Adrenal gland (tissue), 19 donors: ENCODE measurements at places on chromosomes 2 and 18. TPM values are rescaled to one million over a fixed set of nuclear protein-coding genes. Genes with fewer than 3 reads are reported as not detected.
A peak's percentile ranks its signal among the peaks of the same experiment; 100 is the strongest.

DNA sequence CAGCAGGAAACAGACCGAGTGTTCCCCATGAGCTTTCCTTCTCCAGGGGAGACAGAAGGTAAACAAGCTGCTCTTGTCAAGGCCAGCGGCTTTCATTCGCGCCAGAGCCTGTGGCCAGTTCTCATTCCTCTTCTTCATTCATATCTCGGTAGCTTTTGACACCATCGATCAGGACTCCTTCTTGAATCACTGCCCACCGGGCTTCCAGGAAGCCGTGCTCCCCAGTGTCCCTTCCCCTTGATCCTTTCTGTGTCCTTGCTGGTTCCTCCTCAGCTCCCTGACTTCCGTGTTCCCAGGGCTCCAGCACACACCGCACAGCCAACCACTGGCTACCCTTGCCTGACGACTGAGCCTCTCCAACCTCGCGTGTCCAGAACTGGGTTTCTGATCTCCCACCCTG lies 14.1 kb downstream of the SLC66A3 start:
- no peak overlapping the region for H3K27ac ChIP-seq
- DNase-seq: peak; percentile 57
- H3K4me1 ChIP-seq: no peaks in the 10 kb centered on the region
- H3K27me3 ChIP-seq: no peaks in the 10 kb centered on the region

DNA sequence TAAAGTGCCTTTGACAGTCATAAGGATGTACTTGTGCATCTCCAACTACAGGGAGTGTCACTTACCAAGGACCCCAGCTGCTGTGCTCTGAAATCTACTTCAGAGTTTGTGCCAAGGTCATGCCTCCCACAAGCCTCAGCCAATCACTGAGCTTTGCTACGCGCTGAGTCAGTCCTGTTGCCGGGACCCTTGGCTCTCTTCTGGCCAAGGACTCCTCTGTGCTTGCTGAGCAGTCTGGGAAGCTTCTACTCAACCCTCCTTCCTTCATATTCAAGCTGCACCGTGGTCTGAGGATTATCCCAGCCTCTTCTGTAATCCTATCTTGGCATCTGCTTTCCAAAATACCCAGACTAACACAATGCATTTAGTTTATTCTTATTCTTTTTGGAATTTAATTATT lies 398.9 kb upstream of the FANCL start:
- no peaks in the 10 kb centered on the region for H3K4me1 ChIP-seq
- no peak overlapping the region for H3K4me3 ChIP-seq
- no peaks in the 10 kb centered on the region for H3K36me3 ChIP-seq
- H3K27ac ChIP-seq: no peak overlapping the region
- no peaks in the 10 kb centered on the region for H3K27me3 ChIP-seq

GRCh38 chr2:240573071-240573515 lies 4.8 kb downstream of the RNPEPL1 start:
- DNase-seq: no peak
- no peaks in the 10 kb centered on the region for H3K27me3 ChIP-seq
- H3K4me1 ChIP-seq: peaks cover 9% of the 10 kb centered on the region
- H3K27ac ChIP-seq: no peak overlapping the region

GRCh38 chr2:30216157-30216556 lies 15.2 kb upstream of the LBH start:
- no peak for DNase-seq
- H3K27me3 ChIP-seq: no peaks in the 10 kb centered on the region
- no peaks in the 10 kb centered on the region for H3K4me1 ChIP-seq
- no peaks in the 10 kb centered on the region for H3K36me3 ChIP-seq

DNA sequence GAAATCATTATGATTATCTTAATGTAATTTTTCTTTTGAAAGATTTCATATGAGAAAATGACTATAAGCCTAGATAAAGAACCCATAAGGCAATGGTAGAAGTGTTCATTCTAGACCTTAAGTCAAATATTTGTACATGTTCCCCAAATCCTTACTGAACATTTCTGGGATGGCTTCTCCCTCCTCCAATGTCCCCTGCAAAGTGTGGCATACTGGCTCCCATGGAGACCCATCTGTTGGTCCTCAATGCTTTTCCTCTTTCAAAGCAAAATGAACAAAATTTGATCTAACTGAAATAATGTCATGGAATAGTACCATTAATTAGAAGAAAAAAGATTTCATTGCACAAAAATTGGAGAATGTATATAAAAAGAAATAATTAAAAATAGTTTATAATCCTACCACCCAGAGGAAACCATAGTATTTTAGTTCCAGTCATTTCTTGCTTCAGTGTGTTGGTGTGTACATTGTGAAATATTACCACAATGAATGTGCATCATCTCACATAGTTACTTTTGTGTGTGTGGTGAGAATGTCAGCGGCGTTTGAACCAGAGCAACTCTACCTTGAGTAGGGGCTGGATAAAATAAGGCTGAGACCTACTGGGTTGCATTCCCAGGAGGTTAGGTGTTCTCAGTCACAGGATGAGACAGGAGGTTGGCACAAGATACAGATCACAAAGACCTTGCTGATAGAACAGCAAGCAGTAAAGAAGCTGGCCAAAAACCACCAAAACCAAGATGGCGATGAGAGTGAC lies 181.3 kb downstream of the UXS1 start:
- H3K27me3 ChIP-seq: no peaks in the 10 kb centered on the region
- H3K27ac ChIP-seq: no peak overlapping the region
- H3K36me3 ChIP-seq: no peaks in the 10 kb centered on the region

- H3K36me3 ChIP-seq: no peaks in the 10 kb centered on the region
- H3K4me3 ChIP-seq: no peak overlapping the region
- H3K27ac ChIP-seq: no peak overlapping the region
- peaks cover 4% of the 10 kb centered on the region for H3K4me1 ChIP-seq
- no peak for DNase-seq
Observed at GRCh38 chr2:11869391-11869991, 123.1 kb downstream of the LPIN1 start.

Gene CEP76
- 2.8 TPM for total RNA-seq

Gene VWC2L
- total RNA-seq: 0.06 TPM

Gene MYL12A
- total RNA-seq: 424 TPM

DNA sequence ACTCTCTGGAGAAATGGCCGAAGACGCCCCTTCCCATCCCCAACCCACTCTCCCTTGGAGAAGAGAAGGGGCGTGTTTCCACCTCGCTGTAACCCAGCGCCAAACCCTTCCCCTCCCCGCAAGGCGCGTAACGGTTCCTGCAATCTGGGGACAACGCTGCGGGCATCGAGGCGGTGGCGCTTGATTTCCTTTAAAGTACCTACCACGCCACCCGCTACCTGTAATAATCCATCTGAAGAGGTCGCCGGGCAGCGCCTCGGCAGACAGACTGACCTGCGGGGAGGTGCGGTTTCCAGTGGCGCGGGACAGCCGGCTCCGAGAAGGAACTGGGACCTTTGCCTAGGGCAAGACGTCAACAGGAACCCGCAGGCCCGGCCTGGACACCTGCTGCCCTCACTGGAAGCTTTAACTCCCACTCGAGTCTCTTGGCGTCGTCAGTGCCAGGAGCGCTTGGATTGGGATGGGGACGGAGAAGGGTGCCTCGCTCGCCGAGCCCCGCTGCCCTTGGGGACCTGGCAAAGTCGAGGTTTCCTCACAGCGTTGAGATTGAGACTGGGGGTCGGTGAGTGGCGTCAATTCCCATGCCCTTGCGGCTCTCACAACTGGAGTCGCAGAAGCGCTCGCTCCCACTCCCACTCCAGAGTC lies at the start of gene CYP1B1:
Gene CYP1B1 (minus strand): TSS at position 645 of the 645 bp plus-strand sequence. CDS start 763 bp downstream, outside the sequence.
- peak; percentile 36 for DNase-seq
- peaks cover 5% of the 10 kb centered on the region for H3K27me3 ChIP-seq
- H3K27ac ChIP-seq: peak within 1 kb of the TSS; percentile 82
- H3K4me3 ChIP-seq: peak within 1 kb of the TSS; percentile 46

Gene SP9
- total RNA-seq: not detected

DNA sequence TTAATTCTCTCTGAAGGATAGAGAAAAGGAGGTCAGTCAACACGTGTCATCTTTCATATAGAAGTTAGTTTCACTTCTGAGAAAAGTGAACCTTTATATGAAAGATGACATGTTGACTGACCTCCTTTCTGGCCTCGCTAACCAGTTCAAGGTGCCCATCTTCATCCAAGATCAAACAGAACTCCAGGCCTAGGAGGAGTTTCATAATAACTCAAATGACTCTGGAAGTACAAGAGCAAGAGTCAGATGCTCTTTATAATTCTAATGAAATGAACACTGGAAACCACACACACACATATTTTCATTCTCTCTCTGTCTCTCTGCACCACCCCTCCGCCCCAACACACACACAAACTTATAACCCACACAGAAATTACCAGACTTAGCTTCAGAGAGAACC lies 16.3 kb downstream of the ANKRD44 start:
- DNase-seq: no peak
- H3K36me3 ChIP-seq: no peaks in the 10 kb centered on the region
- no peaks in the 10 kb centered on the region for H3K27me3 ChIP-seq
- H3K4me1 ChIP-seq: peaks cover 20% of the 10 kb centered on the region

DNA sequence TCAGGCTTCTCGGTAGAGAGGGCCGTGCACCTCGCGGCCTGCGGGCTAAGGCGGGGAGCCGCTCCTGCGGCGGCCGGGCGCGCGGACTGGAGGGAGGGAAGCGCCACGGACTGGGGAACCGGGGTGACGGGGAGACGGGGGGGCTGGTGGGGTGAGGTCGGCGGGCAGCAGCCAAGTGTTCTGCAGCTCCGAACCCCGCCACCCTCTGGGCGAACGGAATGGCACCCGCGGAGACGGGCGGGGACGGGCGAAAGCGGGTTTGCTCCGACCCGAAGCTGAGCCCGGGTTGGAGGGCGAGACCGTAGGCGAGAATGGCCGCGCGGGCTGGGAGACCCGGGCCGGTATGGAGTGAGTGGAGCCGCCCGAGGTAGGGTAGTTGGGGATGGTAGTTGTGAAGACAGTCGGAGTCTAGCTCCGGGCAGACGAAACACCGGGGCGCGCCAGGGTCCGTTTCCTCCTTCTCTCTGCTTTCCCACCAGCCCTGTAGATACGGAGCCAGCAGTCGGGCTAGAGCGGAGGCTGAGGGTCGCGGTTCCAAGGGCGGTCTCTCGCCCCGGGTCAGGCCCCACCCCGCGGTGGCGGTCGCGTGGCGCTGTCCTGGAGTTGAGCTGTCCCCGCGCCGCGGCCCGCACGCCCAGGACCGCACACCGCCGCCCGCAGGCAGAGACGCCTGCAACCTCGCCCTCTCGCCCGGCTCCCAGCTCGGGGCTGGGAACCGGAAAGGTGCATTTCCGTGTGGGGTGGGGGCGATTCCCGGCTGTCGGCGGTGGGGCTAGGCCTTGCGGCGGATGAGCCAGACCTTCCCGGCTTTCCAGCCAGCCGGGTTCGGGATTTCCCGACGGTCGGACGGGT lies 160.3 kb upstream of the SIX2 start:
- peaks cover 11% of the 10 kb centered on the region for H3K4me1 ChIP-seq
- H3K36me3 ChIP-seq: no peaks in the 10 kb centered on the region
- peaks cover 75% of the 10 kb centered on the region for H3K27me3 ChIP-seq

DNA sequence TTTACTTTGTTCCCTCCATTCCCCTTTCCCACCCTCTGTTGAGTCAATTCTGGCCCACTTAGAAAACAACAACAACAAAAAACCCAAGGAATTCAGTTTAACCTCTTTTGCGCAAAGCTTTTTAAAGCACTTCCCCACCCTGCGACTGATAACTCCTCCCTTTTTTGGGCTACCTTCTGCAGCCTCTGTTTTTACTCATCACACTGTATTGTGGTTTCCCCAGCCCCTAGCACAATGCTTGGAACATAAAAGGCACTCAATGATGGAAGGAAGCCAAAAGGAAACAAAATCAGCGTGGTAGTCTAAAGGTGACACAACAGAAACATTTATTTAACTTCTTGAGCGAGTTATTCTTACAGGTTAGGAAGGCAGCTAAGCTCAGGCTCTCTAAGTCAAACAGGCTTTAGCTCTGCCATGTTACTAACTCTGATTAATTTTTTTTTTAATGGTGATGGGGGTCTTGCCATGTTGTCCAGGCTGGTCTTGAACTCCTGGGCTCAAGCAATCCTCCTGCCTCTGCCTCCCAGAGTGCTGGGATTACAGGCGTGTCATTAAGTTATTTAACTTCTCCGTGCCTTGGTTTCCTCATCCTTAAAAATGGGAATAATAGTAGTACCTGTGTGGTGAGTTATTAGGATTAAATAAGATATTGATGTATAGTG lies 1.3 kb downstream of the CEP68 start:
- no peaks in the 10 kb centered on the region for H3K36me3 ChIP-seq
- no peak for DNase-seq
- no peak overlapping the region for H3K27ac ChIP-seq
- H3K27me3 ChIP-seq: no peaks in the 10 kb centered on the region
- H3K4me1 ChIP-seq: peaks cover 8% of the 10 kb centered on the region
- H3K4me3 ChIP-seq: peak overlapping the region; percentile 59

Gene KIF1A
- total RNA-seq: 0.87 TPM

Gene YPEL5
- total RNA-seq: 88.8 TPM

DNA sequence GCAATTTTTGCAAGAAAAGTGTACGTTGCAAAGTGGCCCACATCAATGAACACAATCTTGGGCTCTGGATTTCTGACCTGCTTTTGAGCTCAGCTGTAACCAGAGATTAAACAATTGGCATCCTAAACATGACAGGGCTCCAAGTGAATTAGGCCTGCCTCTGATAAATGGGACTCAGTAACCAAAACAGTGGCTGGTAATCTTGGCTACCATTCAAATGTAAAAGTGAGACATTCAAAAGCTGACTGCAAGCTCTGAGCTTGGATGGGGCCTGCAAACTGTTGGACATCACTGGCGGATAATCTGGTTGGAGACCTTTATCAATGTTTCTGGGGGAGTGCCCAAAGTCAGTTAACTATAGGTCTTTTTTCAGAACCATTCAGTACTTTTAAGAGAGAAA lies 160.7 kb downstream of the RAB3GAP1 start:
- no peak overlapping the region for H3K4me3 ChIP-seq
- no peak for DNase-seq
- no peaks in the 10 kb centered on the region for H3K36me3 ChIP-seq

DNA sequence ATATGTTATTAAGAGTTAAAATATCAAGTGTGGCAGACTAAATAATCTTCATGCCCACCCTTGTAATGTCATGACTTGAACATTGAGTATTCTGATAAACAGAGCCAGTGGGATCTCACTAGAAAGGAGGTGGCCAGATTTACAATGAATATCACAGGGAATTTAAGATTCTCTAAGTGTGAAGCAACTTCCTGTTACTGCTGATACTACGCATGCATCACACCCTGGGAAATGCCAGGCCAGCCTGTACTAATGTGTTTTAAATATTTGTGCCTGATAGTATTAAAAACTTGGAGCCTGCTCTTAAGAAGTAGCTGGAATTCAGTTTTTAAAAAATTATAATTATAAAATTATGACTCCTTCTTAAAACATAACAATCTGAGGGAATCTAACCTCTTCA lies 148.3 kb downstream of the LAMA3 start:
- no peaks in the 10 kb centered on the region for H3K4me1 ChIP-seq
- DNase-seq: no peak
- no peak overlapping the region for H3K27ac ChIP-seq

Gene SLC4A5
- 0.74 TPM for total RNA-seq

- no peak overlapping the region for H3K27ac ChIP-seq
- no peaks in the 10 kb centered on the region for H3K27me3 ChIP-seq
- DNase-seq: no peak
- no peaks in the 10 kb centered on the region for H3K4me1 ChIP-seq
Observed at GRCh38 chr2:29392774-29393173, 277.6 kb downstream of the CLIP4 start.

Gene COL4A3
- total RNA-seq: 20.2 TPM
